Left lung (tissue), 14 donors: ENCODE measurements at places on chromosomes 3 and 15. TPM values are rescaled to one million over a fixed set of nuclear protein-coding genes. Genes with fewer than 3 reads are reported as not detected.

The CCR4 gene
- 1.2 TPM for total RNA-seq

GRCh38 chr3:172591125-172591605, 67.9 kb upstream of the TNFSF10 start:
- no peak overlapping the region for H3K4me3 ChIP-seq
- no peaks in the 10 kb centered on the region for H3K27me3 ChIP-seq
- DNase-seq: no peak
- H3K36me3 ChIP-seq: no peaks in the 10 kb centered on the region
- H3K4me1 ChIP-seq: peaks cover 19% of the 10 kb centered on the region

GRCh38 chr3:127192576-127193232, at the start of gene PRR23E:
PRR23E (plus strand) TSS chr3:127193131; CDS start chr3:127196686, 3,555 bp downstream.
- H3K27ac ChIP-seq: no peak within 1 kb of the TSS
- H3K4me3 ChIP-seq: no peak within 1 kb of the TSS
- peaks cover 9% of the 10 kb centered on the region for H3K27me3 ChIP-seq
- DNase-seq: no peak
- H3K4me1 ChIP-seq: no peaks in the 10 kb centered on the region
- no peaks in the 10 kb centered on the region for H3K36me3 ChIP-seq

- H3K27ac ChIP-seq: no peak overlapping the region
- peaks cover 47% of the 10 kb centered on the region for H3K36me3 ChIP-seq
- peaks cover 11% of the 10 kb centered on the region for H3K4me1 ChIP-seq
- no peak for DNase-seq
- no peak overlapping the region for H3K4me3 ChIP-seq
Measured at GRCh38 chr3:63980019-63980418, 43.3 kb downstream of the PSMD6 start.

The CCDC39 gene
- not detected for total RNA-seq

GRCh38 chr3:115651087-115651486, 27.8 kb downstream of the GAP43 start:
- H3K4me3 ChIP-seq: no peak overlapping the region
- no peaks in the 10 kb centered on the region for H3K27me3 ChIP-seq
- DNase-seq: no peak
- no peaks in the 10 kb centered on the region for H3K36me3 ChIP-seq
- H3K27ac ChIP-seq: no peak overlapping the region

DNA sequence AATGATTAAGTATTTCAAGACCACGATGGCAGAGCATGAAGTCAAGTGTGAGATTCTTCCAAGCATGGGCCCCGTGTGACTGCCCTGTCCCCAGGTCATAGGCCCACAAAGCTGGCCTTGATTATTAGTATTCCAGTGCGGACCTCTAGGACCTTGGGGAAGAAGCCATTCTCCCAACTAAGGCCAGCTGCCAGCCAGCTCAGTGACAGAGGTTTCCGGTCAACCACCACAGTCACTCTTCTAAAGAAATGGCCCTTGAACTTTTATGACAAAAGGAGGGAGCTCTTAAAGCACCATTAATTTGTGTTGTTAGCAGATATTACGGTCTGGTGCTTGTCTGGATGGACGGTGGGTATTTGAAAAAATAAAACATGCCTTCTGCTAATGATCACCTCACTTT, 28.0 kb downstream of the FAM3D start:
- no peak overlapping the region for H3K27ac ChIP-seq
- H3K27me3 ChIP-seq: no peaks in the 10 kb centered on the region
- no peak overlapping the region for H3K4me3 ChIP-seq

- H3K27me3 ChIP-seq: no peaks in the 10 kb centered on the region
- no peak overlapping the region for H3K27ac ChIP-seq
- H3K4me3 ChIP-seq: no peak overlapping the region
Measured at GRCh38 chr15:52710050-52710707, 31.0 kb upstream of the ATOSA start.

The CHP1 gene
- total RNA-seq: 140 TPM
